ENCODE measurements at places on chromosomes 5 and 9.

- no peak for DNase-seq
Measured at GRCh38 chr5:1638658-1639400, 115.1 kb upstream of the LPCAT1 start.

DNA sequence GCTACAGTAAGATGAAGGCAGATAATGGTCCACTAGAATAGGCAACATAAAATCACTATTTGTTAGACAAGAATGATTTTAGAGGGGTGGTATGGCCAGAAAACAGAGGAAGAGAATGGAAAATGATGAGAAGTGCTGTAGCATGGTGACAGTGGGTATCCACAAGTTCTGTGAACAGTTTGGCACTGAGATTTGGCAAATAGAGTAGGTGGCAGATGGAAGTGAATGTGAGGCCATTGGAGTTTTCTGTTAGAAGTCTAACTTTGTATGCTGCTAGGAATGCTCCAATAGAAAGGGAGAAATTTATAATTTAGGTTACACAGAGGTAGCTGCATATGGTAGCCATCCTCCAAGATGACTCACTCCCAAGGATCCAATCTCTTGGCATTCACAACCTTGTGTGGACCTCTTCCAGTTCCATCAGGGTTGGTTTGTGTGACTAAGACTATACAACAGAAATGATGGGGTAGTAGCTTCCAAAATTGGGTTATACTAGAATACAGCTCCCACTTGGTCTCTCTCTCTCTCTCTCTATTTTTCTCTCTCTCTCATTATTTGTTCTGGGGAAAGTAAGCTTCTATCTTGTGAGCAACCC is 646.9 kb upstream of the ZNF608 start:
- DNase-seq: no peak

DNA sequence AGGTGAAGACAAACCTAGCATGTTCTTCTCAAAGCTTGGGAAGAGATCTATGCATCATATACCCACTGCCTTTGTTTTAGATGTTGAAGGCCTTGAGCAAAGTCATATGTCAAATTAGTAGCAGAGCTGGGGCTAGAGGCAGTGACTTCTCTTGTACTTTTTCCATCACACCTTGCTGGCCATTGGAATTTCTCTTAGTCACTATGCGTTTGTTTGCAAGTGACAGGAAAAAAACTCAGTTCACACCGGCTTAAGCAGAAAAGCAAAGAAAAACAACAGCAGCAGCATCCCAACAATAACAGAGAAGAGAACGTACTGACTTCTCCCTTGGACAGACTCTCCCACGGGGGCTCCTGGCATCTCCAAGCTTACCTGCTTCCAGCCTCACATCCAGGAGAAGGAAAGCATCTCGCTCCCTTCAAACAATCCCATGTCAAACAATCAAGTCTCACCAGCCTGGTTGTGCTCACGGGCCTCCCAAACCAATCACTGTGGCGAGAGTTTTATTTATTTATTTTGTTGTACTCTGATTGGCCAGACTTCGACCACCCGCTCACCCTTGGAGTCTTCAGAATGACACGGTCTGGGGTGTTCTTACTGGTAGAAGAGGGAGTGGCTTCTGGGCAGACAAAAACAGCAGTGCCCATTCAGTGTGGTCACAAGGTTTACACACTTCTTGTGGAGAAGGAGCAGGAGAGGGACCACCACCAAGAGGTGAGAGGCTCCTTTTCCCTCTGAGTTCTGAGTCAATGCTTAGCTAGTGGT is 83.8 kb upstream of the STC2 start:
- DNase-seq: no peak

DNA sequence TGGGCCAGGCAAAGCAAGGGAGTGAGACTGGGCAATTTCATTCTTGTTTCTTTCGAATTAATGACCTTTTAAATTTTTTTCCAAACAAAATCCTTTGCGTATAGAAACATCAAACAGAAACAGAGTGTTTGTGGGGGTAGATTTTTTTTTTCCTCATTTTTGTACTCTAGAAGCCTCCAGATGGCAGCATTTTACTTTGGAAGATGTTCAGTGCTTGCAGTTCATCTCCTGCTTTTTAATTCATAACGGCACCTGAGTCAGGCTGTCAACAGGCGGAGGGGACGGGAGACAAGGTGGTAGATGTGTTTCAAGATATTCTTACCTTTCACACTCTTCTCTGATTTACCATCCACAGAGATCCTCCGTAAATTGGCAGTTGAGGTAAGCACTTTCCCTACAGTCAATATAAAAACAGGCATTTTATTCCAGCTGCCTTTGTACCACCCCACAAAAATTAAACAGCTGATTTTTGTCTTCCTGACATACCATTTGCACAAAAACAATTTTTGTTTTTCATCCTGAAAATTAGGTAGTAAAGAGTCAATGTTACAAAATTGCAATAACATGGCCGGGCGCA is 99.5 kb upstream of the FBXL17 start:
- DNase-seq: no peak

GRCh38 chr5:134525683-134526482 is 413 bp downstream of the JADE2 start:
- no peak for DNase-seq

DNA sequence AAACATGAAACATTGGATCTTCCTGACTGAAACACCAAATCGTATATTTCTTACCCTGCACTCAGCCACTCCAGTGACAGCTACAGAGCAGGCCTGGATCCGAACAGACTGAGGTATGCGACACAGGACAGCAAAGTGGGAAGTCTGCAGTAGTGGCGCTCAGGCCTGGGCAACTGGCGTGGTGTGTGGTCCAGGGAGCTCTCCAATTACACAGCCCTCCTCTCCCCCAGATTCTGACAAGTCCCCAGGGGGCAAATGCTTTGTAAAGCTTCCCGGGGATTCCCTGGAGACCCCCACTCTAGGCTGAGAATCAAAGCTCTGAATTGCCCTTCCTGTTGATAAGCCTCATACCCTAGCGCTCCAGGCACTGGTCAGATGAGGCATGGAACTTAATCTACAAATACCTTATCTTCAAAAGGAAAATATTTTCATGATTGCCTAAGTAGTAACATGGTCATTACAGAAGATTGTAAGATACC is 104.8 kb upstream of the ERCC6L2 start:
- no peak for DNase-seq

DNA sequence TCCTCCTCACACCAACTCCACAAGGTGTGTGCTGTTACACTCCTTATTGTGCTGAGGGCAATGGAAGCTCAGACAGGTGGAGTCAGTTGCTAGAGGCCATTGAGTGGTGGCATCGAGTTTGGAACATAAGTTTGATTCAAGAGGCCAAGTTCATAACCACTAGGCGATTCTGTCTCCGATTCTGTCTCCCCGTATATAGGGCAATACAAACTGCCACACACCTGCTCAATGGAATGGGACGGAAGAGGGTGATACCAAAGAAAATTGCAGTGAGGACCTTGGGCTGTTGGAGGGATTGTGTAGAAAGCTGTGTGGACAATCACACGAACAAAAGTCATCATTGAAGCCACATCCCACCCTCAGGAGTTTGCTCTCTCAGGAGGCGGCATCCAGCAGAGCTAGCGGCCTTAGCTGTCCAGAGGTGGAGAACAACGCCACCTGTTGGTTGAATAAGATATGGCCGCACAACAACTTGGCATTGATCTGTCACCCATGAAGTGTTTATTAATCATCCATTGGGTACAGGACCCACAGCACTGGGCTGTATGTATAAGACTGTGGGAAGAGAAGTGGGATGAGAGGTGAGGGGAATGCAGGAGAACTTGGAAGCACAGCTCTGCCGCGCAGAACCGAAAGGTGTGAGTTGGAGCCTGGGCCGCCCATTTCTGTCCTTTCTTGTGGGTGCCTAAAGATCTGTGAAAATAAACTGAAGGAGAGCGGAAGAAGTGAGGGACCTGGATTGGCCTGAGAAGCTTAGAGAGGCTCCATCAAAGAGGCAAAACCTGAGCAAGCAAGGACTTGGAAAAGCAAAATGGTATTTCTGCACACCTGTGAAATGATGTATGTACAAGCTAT is 16.1 kb upstream of the NEUROG1 start:
- DNase-seq: peak; percentile 9

DNA sequence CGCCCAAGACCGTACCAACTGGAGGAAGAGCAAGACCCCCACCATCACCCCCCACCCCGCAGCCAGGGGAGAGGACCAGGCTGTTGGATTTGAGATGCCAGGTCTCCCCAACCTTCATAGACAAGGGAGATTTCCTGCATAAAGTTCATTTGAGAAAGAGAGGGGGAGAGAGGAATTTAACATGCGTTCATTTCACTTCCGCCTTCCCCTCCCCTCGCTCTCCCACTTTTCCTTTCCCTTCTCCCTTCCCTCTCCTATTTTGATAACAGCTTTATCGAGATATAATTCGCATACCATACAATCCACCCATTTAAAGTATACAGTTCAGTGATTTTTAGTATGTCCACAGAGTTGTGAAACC is 4.2 kb upstream of the NKX2-5 start:
- DNase-seq: no peak

- DNase-seq: no peak
Measured at GRCh38 chr5:128052780-128053179, 30.8 kb upstream of the SLC12A2 start.

- no peak for DNase-seq
Measured at GRCh38 chr9:36770025-36770424, 197.3 kb downstream of the MELK start.

- no peak for DNase-seq
Measured at GRCh38 chr5:157689942-157690689, 18.8 kb downstream of the C5orf52 start.

DNA sequence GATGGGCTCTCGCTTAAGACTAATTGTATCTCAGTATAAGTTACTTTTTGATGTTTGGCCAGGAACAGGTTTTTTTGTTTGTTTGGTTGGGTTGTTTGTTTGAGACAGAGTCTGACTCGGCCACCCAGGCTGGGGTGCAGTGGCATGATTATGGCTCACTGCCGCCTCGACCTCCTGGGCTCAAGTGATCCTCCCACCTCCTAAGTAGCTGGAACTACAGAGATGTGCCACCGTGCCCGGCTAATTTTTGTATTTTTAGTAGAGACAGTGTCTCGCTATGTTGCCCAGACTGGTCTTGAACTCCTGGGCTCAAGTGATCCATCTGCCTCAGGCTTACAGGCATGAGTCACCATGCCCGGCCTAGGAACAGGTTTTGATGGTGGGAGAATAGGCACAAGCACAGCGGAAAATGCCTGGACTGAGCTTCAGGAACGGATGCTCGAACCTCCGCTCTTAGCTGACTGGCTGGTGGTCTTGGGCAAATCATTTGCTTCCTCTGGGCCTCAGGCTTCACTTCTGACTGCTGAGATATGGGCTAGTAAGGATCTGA is 11.4 kb upstream of the SYNPO start:
- DNase-seq: no peak

DNA sequence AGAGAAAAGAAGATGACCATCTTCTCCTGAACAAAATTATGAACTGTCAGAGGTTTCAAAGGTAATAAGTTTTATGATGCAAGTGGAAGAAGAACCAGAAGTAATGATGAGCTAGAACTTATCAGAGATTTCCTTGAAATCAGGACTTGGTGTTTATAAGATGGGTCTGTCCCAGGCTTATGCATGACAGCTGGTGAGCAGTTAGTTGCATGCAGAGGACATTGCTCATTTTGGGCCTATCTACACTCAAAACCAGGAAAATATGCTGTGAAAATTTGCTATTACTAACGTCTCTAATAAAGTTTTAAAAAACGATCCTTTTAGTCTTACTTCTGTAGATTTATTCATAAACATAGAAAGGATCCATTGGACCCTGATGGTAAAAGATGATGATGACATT is 6.6 kb upstream of the STC2 start:
- DNase-seq: no peak

- DNase-seq: no peak
Measured at GRCh38 chr5:83767409-83767992, 46.8 kb upstream of the HAPLN1 start.

DNA sequence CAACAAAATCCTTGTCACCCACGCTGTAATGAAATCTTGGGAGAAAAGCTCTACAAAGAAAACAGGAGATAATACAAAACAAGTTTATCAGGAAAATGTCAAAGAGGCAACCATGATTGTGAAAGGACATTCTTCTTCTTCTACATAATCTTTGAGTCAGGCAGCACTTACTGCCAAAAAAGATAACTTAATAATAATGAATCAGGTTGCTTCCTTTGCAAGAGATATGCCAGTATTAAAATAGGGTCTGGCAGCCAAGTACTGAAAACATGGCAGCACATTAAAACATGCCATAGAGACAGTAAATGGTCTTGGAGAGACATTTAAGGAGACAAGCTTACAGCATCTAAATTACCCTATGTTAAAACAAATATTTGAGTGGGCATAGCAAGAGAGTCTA is 1573.4 kb downstream of the EFNA5 start:
- no peak for DNase-seq

DNA sequence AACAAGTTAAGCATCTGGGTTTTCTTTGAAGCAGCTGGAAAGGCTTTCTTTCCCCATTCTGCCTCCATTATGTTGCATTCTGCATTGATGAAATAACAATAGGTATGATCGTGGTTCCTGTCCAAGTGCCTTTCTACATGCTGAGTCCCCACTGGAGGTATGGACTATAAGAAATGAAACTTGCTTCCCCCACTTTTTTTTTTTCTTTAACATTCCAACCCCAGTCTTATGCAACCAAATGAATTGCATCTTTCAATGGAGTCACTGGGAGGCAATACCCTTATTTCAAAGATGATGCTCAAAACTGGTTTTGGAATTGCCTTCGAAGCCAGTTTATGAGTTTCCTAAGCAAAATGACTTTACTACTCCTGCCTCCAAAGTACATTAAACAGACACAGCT is 58.9 kb downstream of the ARSB start:
- no peak for DNase-seq

DNA sequence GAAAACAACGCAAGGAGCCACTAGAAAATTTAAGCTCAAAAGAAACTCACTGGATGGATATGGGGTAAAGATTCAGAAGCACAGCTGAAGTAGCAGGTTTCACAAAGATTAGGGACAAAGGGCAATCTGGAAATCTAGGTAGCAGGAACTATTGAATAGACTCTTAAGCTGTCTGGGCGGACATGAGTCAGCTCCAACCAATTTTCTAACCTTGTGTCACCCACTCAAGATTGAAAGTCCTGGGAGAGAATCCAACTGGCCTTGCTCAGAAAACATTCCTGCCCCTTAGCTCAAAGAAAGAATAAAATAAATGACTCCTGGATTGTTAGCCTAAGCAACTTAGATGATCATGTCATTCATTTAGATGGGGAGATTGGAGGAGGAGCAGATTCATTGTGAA is 69.2 kb downstream of the STK32A start:
- no peak for DNase-seq

GRCh38 chr5:43514025-43514424 is 923 bp downstream of the C5orf34 start:
- no peak for DNase-seq

GRCh38 chr5:147445917-147446316 is 64.0 kb downstream of the DPYSL3 start:
- no peak for DNase-seq

- no peak for DNase-seq
Measured at GRCh38 chr9:129904734-129905133, 69.5 kb downstream of the USP20 start.

DNA sequence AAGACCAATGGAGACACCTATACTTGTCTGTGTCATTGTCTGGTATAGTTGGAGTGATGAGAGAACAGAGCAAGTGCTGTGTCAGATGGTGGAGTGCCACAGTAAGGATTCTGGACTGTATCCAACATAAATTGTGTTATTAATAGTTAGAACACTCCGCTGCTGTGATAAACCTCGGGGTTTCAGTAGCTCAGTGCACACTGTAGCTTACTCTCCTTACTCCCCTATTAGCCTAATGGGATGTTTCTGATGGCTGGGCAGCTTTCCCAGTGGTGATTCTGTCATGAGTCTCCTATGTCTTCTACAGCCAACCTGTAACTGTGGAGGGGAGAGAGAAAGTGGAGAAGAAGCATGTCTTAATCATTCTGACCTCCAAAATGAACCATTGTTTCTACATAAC is 127.6 kb upstream of the PTCH1 start:
- no peak for DNase-seq

Measured in activated CD8-positive, alpha-beta memory T cell treated with anti-CD3 and anti-CD28 coated beads for 1 hour (primary cell).